A549 (cell line): ENCODE measurements at places on chromosomes 11 and 22.

DNA sequence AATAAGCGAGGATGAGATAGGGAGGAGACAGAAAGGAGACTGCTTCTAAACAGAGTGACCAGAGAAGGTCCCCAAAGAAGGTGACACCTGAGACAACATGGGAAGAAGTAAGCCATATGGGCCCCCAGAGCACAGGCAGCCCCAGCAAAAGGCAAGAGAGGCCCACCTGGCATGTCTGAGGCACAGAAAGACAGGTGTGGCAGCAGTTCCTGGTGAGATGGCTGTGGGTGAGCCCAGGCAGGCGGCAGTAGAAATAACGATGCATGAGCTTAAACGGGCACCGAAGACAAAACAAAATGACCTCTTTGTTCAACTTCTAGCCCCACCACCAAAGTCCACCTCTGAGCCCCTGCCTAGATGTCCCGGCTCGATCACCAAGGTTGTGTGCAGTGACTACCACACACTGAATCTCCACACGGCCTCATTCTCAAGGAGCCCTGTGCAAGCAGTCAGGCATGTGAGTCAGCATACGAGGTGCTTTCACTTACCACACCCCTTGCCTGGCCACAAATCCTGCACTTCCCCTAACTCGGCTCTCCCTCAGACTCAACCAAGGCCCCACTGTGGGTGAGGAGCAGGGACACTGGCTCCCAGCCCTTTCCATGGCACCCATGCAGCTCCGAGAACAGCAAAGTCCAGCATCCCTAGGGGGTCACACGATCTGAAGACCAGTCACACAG is 77.6 kb downstream of the PACSIN2 start:
- DNase-seq, result peak; percentile 57

GRCh38 chr11:119368121-119369034 is 13.1 kb downstream of the USP2 start:
- peak; percentile 30 for DNase-seq

DNA sequence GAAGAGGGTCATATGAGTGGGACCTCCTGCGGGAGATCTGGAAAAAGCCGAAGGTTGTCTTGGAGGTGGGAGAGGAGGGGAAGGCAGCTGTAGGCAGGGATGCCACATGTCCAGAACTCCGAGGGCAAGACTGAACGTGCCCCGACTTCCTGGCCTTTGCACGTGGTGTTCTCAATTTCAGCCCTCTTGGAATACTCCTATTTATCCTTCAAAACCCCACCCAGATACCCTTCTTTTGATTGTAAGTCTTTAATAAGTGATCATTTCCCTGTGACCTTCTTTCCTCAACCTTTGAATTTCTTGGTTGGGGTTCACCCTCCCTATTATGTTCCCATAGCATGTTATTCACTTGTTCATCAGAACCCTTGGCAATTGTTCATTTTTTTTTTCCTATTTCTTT is 95.3 kb upstream of the CRYBB3 start:
- no peak for DNase-seq

- no peak for DNase-seq
Measured at GRCh38 chr22:29055192-29055830, 6.3 kb downstream of the C22orf31 start.

GRCh38 chr11:71566081-71566620 is 788 bp downstream of the KRTAP5-10 start:
- no peak for DNase-seq

DNA sequence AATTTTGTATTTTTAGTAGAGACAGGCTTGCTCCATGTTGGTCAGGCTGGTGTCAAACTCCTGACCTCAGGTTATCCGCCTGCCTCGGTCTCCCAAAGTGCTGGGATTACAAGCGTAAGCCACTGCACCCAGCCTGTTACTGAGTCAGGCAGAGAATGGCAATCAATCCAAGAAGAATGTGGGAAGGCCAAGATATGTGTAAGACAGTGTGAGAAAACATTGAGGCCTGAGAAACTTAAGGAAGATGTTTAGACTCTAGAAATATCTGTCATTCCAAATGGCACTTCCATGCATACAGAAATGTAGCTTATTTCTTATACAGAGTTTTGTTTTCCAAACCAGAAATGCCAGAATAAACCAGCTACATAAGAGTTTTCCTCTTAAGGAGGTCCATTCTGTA is 248.5 kb downstream of the ETS1 start:
- DNase-seq, result no peak

GRCh38 chr22:39731881-39732555 is 161.5 kb downstream of the CACNA1I start:
- no peak for DNase-seq

GRCh38 chr11:69949327-69949726 is 128.8 kb upstream of the ANO1 start:
- DNase-seq, result peak; percentile 90

GRCh38 chr22:17974703-17975372 is 49.5 kb downstream of the MICAL3 start:
- DNase-seq, result no peak

GRCh38 chr22:23696326-23696851 is 5.6 kb downstream of the RGL4 start:
- no peak for DNase-seq

- no peak for DNase-seq
Measured at GRCh38 chr11:61297341-61297740, 2.2 kb upstream of the VWCE start.

DNA sequence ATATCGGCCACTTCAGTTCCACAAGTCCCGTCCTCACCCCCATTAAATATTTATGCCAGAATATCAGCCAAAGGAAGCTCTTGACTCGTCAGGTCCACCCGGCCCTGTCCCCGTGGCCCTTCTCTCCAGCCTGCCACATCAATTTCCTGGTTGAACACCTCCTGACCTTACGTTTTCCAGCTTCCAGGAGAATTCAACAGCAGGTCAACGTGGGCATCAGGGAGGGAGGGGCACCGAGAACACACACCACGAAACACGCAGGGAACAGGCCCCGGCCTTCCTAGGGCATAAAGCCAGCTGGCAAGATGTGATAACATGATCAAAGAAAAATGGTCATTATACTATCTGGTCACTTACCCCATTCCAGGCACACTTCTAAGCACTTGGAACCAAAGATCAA is 15.3 kb downstream of the SULT4A1 start:
- DNase-seq, result no peak

GRCh38 chr11:121321614-121322243 is 29.2 kb downstream of the SC5D start:
- no peak for DNase-seq

- no peak for DNase-seq
Measured at GRCh38 chr11:79430280-79430679, 10.6 kb downstream of the TENM4 start.

DNA sequence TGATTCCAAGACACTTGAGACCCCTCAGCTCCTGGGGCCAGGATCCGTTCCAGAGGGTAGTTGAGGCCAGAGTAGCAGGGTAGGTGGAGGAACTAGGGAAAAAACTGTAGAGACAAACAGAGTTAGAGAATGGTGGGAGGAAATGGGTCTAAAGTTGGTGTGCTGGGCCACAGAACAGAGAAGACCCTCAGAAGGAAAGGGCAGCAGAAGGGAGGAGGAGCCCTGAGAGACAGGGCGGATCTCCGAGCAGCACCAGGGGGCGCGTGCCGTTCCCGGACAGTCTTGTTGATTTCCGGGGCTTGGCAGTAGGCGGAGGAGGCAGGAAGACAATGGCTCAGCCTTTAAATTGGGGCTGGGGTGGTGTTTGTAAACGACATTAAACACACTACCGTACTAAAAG is 2.4 kb upstream of the CECR2 start:
- DNase-seq, result peak; percentile 33

DNA sequence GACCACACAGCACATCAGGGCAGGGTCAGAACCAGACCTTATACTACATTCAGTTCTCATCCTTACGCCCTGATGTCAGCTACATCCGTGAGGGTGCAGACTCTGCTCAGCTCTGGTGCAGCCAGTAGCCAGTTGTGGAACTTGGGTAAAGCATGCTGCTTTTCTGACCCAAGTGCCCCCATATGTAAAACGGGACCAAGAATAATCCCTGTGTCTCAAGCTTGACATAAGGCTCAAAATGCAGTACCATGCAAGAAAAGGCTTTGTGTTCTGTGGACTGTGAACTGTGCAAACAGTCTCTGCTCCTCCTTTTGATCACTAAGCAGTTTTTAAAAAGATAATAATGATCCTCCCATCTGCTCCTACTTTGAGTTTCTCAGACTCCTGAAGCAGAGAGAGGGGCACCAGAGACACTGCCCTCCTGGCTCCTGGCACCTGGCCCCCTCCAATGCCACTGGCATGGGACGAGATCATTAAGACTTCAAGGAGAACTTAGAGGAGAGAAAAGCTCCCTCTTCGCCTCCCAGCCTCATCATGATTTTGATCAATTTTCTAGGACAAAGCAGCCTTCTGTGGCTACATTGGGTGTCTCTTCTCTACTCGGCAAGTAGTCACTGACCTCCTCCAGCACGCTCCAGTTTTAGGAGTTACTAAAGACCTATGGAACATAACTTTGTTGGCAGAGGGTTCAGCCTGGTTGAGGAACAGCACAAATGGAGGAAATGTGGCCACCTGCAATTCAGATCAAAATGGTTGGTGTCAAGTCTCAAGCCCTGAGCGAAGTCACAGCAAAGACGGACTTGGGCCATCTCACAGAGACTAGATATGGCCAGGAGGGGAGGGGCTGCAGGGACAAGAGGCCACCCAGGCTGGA is 23.9 kb downstream of the IL10RA start:
- no peak for DNase-seq

DNA sequence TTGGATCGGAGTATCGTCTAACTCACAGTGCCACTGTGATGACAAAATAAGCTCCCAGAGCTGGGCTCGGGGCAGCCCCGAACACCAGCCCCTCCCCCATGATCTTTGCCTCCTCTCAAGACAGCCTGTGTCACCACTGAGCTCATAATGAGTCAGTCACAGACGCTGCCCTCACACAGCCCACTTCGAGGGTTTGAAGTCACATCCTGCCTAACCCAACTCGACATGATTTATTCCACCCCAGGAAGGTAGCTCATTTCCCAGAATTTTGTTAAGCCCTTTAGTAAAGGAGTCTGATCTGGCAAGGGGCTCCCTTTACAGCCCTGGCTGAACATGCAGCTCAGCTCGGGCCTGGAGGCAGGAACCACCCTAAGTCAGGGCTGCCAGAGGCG is 22.8 kb downstream of the MYH9 start:
- DNase-seq, result peak; percentile 89

DNA sequence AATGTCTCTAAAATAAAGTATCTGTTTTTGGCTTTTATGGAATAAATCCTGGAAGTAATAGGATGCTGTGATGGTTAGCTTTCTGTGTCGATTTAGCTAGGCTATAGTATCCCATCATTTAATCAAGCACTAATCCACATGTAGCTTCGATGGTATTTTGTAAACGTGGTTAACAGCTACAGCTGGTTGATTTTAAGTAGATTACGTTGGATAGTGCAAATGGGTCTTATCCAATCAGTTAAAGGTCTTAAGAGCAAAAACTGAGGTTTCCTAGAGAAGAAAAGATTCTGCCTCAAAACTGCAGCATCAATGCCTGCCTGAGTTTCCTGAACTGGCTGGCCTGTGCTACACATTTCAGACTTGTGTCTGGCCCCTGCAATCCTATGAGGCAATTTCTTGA is 314.2 kb upstream of the SORL1-AS1 start:
- no peak for DNase-seq

DNA sequence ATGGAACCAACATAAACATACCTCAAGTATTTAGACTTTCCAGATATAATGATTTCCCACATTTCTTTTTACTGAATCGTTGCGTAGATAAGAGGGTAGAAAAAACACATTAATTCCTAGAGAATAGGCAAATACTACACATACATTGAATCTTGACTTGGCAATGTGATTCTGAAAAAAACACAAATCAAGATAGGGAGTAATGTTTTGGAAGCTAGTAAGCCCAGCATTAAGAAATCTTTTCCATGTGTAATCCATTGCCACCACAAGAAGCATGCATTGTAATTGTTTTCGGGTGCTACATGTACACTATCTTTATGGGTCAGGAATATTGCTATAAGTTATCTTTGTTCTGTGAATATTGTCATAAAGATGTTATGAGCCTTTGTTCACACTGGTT is 269.8 kb upstream of the PDGFD start:
- DNase-seq, result no peak

DNA sequence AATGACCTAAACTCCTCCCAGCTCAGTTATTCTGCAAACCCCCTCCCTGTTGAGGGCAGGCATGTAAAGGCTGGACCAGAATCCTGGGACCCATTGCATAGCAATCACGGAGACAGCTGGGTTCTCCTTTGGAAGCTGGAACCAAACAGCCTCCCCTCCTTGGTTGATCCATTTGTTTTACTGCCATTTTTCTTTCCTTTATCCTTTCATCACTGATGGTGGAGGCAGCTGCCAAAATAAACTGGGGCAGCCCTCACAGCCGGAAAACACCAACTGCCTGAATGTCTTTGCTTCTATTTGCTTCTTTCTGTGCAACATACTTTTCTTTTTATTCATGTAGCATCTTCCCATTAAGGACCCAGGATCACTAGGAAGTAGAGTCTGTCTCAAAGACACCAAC is 150.0 kb upstream of the SYT13 start:
- no peak for DNase-seq

GRCh38 chr11:95072948-95073347 is 6.2 kb downstream of the SRSF8 start:
- no peak for DNase-seq

DNA sequence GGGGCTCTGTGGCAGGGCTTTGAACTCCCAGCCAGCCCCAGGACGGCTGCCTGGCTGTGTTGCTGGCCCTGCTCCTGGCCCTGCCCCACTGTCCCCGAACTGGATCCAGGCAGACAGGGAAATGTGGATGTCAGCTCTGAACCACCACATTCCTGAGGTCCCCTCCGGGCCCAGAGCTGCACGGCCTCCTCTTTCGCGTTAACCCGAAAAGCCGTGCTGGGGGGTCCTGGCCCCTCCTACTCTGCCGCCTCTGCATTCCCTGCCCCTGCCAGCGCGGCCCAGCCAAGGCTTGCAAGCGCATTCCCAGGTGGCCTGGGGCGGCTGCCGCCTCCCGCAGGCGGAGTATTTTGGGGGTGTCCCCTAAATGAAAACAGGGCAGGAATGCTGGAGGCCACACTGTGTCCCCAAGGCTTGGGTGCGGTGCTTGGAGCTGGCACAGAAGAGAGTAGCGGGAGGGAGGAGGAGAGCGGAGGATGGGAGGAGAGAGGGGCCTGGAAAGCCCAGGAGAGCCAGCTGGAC is 5.4 kb downstream of the LINC01488 start:
- no peak for DNase-seq

DNA sequence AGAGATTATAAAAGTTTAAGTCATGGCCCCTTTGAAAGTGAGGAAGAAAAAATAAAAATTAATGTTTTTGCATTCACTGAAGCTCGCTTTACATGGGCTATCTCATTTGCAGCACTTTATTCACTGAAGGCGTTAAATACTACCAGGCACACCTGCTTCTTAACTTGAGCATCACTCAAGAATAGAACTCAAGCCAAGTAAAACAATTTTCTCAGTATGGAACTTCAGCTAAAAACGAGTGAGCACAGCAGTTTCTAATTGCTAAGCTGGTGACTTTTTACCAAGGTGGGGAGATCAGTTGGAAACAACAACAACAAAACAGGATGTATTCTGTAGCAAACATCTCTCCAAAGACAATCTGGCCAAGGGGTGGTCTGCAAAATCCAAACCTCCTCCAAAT is 405.6 kb downstream of the RAB38 start:
- DNase-seq, result no peak
